DMS79 (cell line): ENCODE measurements at places on chromosomes 13 and 19.

DNA sequence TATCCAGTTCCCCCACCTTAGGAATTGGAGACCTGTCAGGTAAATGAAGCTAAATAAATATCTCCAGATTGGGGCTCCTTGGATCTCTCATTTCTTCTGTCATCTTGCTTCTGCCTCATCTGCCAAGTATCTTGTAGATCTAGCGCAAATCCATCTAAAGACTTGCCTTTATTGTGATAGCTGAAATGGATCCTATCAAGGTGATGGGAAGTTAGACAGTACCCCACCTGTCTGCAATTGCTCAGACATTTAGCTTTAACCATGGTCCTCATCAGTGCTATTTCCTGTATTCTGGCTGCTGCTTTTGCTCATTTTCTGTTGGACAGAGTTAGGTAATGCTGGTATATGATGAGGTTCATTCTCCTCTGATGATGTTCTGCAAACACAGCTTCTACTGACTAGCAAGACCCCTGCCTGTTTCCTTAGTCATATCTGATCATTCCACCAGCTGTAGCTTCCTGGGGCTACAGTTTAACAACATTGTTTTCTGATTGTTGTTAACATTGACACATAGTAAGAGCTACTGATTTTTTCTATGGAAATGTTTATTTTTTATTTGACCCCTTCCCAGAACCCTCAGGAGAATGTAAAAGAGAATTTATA is 340.0 kb downstream of the DCT start:
- no peak for DNase-seq

DNA sequence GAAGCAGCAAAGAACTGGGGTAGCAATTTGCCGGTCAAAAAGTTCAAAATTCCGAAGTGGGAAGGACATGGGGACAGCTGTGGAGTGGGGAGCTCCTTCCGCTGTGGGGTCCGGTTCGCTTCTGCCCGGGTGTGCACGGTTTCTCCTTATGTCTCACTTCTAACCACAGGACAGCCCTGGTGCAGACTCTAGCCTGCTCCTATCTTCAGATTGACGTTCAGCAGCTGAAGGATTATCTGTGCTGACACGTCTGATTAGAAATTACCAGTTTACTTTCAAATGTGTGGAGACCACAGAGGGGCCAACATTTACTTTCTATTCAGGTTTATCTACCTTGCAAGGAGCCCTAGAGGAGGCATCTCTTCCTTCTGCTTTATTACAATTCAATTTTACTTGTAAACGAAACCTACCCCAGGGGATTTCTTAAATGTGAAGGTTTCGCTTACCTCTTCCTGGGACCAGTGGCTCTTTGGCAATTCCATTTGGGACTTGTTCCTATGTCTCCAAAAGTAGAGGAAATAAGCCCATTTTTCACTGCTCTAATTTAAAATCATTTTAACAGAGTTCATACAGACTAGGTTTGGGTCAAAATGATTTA is 27.3 kb downstream of the LHFPL6 start:
- no peak for DNase-seq

GRCh38 chr19:17327068-17327653 is 7.5 kb downstream of the ANO8 start:
- DNase-seq: no peak

DNA sequence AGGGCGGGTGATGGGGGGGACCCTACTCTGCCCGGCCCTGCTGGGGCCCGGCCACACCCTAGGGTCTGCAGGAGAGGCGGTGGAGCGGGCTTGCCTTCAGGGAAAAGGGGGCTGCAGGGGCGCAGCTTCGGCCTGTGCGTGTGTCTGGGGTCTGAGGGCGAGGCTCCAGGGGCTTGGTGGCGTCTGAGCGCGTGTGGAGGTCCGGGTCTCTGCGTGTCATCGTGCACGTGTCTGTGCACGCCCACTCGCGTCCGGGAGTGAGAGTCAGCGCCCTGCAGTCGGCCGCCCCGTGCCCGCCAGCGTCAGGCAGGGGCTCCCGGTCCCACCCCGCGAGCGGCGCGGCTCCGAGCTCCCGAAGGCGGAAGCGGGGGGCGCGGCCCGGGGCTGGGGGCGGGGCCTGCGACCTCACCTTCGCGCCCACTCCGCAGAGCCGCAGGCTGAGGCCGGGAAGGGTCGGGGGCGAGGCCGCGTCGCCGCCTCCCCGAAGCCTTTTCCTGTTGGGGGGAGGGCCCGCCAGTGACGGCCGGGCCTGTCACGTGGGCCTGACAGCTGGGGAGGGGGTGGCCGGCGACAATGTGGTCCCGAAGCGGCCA is at the start of gene ARHGAP45:
TSS of gene ARHGAP45 (plus strand) at position 420 of the 593 bp plus-strand sequence. CDS start 239 bp downstream, outside the sequence.
- no peak for DNase-seq

DNA sequence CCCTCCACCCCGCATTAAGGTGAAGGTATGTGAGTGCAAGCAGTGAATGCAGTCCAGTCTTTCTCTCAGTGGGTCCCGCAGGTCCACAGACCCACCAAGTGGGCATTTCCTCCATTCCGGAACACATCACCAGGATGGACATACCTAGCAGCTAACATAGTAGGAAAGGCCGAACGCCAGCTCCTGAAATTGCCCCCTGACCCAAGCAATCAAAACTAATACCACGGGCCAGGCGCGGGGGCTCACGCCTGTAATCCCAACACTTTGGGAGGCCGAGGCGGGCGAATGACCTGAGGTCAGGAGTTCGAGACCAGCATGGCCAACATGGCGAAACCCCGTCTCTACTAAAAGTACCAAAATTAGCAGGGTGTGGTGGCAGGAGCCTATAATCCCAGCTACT is 71.7 kb upstream of the VSTM2B start:
- DNase-seq: no peak

DNA sequence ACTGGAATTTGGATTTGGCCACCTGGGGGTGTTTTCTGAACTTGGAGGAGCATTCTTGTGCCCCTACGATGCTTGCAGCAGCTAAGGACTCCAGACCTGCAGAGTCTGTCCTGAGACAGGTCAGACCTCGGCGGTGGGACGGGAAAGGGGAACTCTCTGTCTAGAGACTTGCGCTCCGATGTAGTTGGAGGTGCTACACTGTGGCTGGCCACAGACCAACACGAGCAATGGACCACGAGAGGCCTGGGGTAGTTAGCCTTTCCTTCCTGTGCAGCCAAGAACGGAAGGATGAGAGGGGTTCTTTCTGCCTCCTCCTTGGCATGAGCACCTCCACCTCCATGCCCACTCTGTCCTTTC is 5.9 kb upstream of the GRAMD1A start:
- DNase-seq: no peak

- DNase-seq: no peak
Observed at GRCh38 chr13:55439450-55439849, 1701.3 kb upstream of the PRR20A start.

GRCh38 chr13:46721054-46721453 is 75.9 kb downstream of the ESD start:
- DNase-seq: no peak

DNA sequence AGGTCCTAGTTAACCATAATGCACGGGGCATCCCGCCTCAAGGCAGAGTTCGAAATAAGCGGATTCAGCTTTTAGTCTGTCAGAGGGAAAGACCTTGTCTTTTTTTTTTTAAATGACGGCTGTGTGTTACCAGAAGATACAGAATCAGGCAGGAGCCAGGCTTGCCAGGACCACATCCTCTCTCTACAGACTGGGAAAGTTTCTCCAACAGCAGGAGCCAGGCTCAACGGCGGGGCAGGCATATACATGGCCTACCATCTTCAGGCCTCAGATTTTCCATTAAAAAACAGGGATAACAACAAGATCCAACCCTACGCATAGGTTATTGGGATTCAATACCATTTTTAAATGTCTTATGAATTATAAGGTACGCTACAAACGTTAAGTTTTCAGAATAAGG is 17.8 kb downstream of the IRS2 start:
- no peak for DNase-seq

- no peak for DNase-seq
Observed at GRCh38 chr19:44371815-44372480, 15.5 kb upstream of the ZNF112 start.

DNA sequence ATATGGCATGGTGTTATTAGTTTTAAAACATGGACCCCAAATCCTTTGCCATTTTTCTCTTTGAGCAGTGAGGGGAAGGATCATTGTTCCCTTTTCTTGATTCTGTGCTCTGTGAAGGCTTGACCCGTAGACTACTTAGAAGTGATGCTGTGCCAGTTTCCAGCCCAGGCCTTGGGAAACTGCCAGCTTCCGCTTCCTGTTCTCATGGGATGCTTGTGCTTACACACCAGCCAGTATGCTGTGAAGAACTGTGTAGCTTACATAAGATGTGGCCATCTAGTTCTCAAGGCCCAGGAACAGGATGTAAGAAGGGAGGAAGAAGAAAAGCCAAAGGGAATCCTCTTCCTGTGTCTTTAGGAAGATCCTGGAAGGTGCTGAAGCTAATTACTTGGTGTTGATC is 180.9 kb downstream of the PCCA start:
- DNase-seq: no peak

DNA sequence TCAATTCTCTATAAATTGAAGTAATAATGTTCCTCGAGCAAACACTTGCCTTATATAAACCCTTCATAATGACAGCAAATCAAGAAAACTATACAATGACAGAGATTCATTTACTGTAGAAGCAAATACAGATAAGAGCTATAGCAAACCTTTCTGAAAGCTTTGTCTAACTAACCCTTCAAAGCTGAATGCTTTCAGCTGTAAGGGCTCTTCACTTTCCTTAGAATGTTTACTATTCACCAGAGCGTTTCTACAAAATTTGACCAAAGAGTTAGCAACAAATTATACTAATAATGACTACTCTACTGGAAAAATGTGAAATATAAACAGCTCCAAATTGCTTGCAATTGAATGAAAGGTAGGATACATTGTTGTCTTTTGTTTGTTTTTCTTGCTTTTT is 218.1 kb downstream of the SLITRK5 start:
- DNase-seq: peak; percentile 78

GRCh38 chr19:54875506-54875905 is 1.5 kb downstream of the FCAR start:
- no peak for DNase-seq

GRCh38 chr19:3839941-3840340 is 28.9 kb downstream of the ZFR2 start:
- no peak for DNase-seq

- no peak for DNase-seq
Observed at GRCh38 chr19:43624933-43625332, 5.5 kb upstream of the ZNF428 start.

DNA sequence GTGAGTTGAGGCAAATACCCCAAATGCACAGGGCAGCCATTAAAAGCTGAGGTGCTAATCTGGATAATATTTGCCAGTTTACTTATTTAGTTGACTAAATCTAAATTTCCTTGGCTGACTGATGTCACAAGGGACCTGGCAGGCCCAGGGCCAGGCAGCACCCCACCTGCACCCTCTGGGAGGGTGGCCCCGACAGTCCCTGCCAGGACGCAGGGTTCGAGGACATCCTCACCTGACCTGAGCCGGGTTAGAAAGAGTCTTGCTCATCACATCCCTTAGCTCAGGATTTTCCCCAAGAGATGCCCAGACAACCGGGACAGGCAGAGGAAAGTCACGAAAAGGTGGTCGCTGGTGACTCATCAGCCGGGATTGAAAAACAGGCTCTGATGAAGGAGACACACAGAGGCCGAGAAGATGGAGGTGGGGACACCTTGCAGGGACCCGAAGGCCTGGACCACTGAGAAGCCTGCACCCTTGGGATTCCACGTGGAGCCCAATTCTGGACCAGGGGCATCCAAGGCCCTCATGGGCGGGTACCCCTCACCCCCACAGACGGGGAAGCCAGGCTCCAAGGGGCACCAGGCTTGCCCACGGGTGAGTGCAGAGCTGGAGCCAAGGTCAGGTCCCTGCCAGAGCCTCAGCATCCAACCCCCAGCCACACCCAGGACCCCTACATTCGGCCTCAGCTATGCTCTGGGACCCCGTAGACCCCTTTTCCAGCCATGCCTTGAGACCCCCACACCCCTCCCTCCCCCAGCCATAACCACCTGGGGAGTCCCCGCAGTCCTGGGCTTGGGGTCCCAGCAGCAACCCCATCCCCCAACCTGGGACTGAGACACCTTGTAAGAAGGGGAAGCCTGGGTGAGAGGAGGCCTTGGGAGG is 103.2 kb downstream of the SOX1 start:
- DNase-seq: no peak

DNA sequence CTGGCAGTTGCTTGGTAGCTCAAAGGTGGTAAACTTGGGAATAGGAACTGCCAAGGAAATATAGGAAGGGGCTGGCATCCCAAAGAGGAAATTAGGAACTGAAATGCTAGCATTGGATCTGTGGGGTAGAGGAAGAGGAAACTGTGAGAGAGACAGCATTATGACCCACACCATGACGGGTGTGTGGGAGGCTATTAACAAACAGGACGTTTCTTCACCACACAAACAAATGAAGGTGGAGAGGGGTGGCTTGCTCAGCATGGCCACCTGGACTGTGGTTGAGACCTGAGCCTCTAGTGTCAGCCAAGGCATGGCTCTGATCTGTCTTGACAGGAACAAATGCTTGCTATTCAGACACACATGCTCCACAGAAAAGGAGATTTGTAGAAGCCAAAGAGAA is 178.2 kb downstream of the B3GLCT start:
- no peak for DNase-seq

DNA sequence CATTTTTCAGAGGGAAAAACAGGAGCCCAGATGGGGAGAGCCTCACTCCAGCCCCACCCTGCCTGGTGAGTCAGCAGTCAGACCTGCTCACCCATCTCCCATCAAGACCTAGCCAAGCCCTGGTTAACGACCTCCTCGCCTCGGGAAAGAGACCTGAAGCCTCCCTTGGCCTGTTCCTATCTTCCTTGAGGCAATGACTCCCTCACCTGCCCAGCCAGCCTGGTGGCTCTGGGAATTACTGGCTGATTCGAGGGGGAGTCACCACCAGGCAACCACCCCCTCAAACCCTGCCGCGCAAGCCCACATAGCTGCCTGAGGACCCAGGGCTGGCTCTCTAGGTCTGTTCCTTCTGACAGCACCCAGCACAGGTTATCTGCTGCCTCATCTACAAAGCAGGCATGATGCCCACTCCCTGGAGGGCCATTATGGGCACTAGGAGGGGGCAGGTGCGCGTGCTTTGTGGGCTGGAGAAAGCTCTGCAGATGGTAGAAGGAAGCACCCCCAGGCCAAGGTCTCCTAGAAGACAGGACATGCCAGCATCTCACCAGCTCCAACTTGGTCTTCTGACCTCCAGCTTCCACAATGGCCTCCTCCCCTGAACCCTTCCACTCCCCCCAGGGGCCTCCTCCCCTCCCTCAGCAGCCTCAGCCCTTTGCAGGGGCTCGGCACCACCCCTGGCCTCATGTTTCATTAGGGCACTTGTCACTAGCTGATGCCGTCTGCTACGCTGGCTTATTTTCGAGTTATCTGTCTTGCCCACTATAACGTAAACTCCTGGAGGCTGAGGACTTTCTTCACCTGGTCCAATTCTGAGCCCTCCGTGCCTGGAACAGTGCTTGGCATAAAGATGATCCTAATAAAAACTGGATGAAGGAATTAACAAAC is 10.4 kb downstream of the DEDD2 start:
- no peak for DNase-seq

GRCh38 chr19:2345794-2346663 is 14.0 kb upstream of the TMPRSS9 start:
- peak; percentile 37 for DNase-seq
